Frontal cortex (tissue), 4 donors: ENCODE measurements at places on chromosomes 16 and 17. TPM values are rescaled to one million over a fixed set of nuclear protein-coding genes. Genes with fewer than 3 reads are reported as not detected.

The PPP4C gene
- 90.5 TPM for total RNA-seq

The TMEM88 gene
- 1.2 TPM for total RNA-seq

The SDR42E2 gene
- total RNA-seq = not detected

The MRPL28 gene
- total RNA-seq = 44.8 TPM

The CARD14 gene
- 0.41 TPM for total RNA-seq

The HBA1 gene
- total RNA-seq = 371 TPM

The FOXC2 gene
- total RNA-seq = 0.41 TPM

- DNase-seq = no peak
Observed at GRCh38 chr17:58763263-58763662, 7.6 kb downstream of the PPM1E start.

DNA sequence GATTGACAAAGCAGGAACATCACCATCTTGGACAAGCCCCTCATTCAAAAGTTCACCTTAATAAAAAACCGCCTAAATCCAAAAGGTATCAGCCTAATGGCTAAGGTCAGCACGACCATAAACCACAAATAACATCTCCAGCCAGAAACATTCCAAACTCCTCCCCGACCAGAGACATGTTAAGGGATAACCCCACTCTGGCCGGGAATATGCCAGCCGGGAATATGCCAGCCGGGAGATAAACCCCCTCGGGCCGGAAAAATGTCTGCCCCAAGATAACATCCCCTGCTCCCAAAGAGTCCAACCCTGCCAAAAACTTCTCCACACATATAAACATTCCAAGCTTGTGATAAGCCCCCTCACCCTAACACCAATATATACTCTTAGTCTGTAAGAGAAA lies 1.4 kb downstream of the DHX33 start:
- no peak for DNase-seq

DNA sequence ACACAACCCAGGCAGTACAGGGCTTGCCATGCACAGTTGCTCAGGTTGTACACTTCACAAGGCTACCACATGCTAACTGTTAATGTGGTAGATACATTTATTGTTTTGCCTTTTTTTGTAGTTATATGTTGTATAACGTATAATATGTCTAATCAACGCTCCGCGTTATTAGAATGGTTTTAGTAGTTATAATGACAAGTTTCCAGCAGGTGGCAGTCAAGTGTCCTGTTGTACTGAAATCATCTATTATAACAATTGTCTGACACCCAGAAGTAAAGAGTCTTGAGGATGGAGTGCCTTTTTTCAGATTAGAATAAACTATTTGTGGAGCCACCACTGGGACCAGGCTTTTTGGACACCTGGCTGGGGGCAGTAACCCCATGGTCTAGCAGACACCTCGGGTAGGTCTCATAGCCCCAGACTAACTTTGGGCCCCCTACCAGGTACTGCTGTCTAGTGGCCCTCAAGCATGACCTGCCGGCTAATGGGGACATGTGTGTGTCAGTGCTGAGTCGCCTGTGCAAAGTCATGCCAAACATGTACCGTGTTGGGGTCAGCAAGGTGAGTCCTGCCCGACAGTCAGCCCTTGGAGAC lies 32.8 kb downstream of the MYO15A start:
- peak; percentile 75 for DNase-seq

DNA sequence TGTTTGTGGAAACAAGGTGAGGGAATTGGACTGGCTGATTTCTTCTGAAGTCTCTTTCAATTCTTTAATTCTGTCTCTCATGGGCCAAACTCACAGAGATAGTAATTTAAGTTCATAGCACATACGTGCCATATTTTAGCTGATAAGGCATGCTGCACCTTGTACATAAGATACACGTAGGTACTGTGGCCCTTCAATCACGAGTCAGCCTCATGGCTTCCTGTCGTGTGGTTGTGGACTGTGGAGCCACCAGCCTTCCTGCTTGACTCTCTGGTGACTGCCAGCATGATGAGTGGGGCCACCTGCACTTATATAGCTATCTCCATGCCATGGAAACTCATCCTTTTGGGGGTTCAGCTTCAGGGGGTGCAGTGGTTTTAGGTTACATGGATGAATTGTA lies 25.1 kb downstream of the KSR1 start:
- no peak for DNase-seq

DNA sequence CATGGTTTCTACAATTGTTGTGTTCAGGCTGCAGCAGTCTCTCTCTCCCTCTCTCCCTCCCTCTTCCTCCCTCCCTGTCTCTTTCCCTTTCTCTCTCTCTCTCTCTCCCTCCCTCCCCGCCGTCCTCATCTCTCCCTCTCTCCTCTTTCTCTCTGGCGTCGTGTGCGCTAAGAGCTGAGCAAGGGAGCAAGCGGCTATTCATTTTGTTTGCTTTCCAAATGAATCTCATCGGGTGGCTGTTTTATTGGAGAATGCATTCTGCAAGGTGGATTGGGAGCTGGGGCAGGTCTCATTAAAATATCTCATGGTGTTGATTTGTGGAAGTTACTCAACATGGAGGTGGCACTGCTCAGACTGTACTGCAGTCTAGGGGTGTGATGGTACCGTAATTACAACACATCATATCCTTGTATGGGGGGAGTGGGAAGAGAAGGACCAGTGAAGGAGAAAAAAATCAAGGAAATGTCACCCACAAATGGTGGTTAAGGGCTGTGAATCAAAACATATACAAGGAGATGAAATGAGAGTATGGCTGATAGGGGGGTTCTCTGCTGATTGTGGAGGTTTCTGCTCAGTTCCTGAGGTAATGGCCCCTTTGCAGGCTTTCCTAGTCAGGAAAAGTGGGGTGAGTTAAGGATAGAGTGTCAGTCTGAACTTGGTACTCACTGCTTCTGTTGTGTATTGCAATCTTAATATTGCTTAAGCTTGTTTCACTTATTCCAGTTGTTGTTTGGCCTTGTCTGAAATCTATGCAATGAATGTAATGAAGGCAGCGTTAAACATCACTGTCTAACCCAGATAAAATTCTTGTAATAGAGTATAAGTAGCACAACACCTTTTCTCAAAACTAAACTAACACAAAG lies 2.7 kb downstream of the MSL1 start:
- DNase-seq = no peak

GRCh38 chr16:87828907-87829621 lies 40.2 kb downstream of the SLC7A5 start:
- no peak for DNase-seq

DNA sequence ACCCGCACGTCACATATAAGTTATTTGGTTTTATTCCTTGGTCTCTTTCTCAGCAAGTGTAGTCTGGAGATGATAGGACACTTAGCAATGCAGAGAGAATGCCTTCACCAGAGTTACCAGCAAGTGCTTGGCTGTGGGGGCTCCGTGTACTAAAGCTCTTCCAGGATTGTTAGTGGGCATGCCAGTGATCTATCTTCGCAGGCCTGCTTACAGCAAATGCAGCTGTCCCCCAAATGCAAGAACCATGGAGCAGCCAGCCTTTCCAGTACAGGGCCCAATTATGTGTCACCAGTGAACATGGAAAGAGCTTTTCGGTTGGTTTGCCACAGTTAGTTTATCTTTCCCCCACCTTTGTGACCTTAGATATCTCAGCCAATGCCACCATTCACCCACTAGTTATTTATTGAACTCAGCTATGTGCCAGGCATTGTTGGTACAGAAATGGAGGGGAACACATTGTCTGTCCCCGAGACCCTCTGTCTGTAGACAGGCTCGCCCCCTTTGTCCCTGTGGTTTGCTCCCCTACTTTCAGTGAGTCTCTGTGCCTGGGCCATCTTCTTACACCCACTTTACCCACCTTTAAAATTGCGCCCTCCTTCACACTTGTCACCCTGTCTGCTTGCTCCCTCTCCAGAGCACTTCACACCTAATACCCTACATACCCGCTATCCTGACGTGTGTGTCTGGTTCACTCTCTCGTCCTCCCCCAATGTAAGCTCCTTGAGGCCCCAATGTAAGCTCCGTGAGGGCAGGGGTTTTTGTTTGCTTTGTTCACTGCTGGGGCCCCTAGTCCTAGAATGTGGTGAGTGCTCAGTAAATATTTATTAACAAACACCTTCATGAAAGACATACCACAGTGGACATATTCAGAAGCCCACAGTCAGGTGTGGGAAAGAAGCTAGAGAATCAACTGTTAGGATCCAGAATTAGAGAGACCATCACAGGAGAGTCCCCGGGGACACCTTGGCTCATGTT lies 13.3 kb downstream of the USP10 start:
- DNase-seq = no peak

DNA sequence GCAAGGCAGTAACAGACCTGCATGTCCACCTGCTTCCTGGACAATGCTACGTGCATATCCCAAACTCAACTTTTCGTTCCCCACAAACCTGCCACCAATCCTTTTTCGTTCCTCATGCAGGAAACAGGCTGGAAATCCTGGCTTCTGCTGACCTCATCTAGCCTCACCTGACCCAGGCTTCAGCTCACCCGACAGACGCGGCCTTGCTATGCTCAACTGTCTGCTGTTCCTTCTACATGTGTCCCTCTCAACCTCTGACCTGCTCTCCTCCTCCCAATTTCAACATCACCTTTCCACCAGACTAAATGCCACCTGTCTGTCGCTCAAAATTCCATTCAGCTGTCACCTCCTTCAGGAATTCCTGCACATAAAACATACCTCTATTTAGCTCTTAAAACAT lies 44.5 kb downstream of the XPO6 start:
- DNase-seq = no peak

DNA sequence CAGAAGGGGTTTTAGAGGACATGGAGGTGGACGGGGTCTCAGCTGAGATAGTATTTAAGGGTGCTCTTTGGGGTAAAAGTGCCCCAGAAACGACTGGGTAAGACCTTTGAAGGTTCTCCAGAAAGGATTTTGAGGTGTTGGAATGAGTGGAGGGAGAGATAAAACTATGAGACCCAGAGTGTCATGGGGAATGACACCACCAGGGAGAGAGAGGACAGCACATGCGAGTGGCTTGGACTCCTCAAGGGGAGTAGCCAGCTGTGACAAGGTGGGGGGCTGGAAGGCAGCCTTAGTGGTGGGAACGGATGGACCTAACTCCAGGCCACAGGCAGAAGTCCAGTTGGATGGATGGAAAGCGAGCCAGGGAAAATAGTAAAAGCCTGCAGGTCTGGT lies 19.2 kb upstream of the PITPNM3 start:
- DNase-seq = no peak

DNA sequence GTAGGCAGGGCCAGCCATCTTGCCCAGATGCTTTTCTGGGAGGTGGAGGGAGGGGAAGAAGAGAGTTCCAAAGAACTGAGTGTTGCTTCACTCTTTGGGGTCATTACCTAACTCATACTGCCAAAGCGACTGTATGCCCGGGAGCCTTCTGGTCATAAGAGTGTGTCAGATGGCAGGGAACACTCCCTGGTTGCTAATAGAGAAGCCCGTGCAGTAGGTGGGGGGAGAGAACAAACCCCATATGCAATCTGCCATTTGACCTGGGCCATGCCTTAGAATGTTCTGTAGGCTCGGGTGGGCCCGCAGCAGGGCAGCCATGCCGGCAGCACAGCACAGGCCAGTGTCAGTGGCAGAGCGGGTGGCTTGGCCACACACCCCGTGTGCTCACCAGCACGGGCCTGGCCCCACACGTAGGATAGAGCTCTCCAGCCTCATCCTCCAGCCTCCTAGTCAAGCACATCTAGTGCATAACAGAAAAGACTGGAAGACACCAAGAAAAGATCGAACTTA lies 120.5 kb downstream of the SOCS1 start:
- DNase-seq = no peak

DNA sequence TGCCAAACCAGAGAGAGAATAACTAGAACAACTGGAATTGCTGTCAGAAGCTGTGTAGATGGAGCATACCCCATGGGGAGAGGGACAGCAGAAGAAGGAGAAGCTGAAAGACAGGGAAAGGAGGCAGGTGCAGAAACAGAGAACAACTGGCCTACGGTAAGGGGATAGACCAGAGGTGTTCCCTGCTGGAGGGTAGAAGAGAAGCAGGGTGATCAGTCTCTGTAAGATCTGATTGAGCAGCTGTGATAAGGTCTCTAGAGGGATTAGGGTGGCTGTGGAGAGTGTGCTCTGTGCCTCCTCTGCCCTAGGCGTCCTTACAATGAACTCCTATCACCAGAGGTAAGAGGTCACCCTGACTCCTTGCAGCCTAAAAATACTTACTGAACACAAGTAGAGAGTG lies 30.4 kb upstream of the HS3ST3B1 start:
- no peak for DNase-seq

DNA sequence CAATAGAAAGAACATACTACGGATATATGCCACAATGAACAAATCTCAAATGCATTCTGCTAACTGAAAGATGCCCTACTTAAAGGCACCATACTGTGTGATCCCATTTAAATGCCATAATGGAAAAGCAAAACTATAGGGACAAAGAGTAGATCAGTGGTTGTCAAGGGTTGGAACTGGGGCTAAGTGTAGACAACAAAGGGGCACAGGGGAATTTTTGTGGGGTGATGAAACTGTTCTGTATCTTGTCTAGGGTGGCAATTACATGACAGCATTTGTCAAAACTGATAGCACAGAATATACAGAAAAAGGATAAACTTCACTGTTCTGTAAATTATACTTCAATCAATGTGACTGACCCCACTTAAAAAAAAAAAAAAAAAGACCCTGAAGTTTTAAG lies 17.7 kb downstream of the GFOD2 start:
- no peak for DNase-seq
